ENCODE measurements at places on chromosomes 6 and 20.

DNA sequence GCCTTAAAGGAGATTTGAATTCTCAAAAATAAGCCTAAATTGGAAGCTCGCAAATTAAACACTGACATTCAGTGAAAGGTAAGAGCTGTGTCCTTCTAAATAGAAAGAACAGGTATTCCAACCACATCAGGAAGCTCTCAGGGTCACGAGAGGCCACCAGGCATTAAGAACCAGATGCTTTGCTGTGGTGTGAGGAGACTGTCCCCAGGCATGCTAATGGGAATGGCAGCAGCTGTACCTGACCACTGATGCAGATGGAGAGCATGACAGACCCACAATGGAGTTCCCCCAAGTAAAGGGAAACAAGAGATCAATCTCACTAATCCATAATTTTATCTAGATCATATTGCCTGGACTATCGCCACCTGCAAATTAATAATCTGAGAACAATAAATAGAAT is 658.9 kb upstream of the NOX3 start:
- no peak for DNase-seq

DNA sequence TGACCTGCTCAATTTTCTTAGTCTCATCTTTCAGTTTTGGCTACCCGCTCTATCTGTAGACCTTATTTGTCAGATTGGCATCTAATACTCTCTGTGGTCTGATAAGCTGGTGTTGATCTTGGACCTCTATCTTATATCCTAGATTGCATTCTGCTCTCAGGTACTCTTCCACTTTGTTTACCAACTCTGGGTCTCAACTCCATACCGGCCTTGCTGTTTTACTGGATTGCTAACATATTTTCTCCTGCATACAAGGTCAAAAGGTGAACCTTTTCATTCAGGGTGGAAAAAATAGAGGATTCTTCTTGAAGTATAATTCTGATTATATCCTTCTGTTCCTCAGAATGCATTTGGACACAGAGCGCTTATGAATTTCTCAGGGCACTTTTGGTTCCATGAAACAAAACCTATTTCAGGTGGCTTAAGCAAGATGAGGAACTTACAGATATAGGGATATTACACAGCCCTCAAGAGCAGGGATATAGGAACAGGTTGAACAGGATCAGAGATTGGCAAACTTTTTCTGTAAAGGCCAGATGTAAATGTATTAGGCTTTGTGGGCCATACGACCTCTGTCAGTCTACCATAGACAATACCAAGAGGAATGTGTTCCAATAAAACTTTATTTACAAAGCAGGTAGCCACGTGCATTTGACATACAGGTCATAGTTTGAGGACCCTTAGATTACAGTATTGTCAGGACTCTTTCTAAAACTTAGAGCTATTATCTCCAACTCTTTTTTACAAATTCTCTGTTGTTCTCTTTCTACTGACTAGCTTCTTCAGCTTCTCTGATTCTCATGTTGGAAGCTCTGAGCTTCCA is 2.5 kb upstream of the SH3BGRL2 start:
- no peak for DNase-seq

GRCh38 chr6:137638926-137639706 is 144.9 kb upstream of the OLIG3 start:
- DNase-seq: no peak

DNA sequence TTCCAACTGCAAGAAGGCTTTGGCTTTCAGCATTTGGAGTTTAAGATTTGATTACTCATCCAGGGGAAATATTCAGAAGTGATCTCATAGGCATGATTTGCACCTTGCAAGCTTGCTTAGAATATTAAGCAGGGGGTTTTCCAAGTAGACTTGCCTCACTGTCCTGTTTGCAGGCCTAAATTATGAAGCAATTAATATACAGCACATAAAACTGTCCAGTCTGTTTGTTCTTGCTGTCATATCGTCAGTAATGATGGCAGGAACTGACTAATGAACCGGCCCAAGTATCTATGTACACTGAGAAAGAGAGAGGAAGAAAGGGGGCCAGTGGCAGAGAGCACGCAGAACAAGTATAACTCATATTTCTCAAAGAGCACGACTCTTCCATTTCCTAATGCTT is 212.5 kb upstream of the SUPT3H start:
- DNase-seq: no peak

- no peak for DNase-seq
Observed at GRCh38 chr6:79152269-79152737, 74.2 kb upstream of the PHIP start.

DNA sequence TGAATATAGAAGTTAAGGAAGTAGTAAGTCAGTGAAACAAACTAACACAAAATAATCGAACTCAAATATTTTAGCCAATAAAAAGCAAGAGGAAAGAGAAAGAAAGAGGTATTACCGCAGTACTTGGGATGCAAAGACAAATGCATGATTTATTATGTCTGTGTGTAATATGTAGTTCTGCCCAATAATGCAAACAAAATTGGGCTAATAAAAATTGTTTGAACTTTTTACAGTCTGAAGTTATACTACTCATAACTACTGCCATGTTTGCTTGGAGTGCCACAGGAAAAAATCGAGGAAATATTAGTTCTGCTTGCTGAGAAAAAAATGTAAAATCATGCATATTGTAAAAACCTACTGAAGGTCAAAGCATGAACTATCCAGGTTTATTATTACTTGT is 360.3 kb upstream of the KCNQ5 start:
- no peak for DNase-seq

DNA sequence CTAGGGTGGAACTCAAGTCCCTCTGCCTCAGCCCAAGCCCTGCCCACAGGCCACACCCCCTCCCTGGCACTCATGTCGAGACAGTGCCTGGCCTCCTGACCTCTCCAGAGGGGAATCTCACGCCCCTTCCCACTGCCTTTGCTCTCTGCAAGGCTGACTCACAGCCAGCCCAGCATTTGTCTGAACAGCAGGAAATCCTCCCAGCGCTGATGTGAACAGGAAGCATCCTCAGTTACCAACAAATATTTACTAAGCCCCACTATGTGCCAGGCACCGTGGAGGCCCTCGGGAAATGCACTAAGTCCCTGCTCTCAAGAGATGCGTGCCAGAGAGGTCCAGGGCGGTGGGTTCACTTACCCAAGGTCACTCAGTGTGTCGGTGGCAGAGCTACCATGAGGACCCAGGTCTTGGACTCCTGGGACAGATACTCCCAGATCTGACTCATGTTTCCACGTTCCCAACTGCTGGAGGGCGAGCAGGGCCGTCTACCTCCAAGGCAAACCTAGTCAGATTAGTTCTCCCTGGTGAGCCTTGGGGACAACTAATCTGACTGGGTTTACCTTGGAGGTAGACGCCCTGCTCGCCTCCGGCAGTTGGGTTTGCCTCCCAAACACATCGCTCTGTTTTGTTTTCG is 7.8 kb downstream of the ADA start:
- DNase-seq: no peak

GRCh38 chr6:84027340-84028181 is 6.0 kb upstream of the MRAP2 start:
- no peak for DNase-seq

DNA sequence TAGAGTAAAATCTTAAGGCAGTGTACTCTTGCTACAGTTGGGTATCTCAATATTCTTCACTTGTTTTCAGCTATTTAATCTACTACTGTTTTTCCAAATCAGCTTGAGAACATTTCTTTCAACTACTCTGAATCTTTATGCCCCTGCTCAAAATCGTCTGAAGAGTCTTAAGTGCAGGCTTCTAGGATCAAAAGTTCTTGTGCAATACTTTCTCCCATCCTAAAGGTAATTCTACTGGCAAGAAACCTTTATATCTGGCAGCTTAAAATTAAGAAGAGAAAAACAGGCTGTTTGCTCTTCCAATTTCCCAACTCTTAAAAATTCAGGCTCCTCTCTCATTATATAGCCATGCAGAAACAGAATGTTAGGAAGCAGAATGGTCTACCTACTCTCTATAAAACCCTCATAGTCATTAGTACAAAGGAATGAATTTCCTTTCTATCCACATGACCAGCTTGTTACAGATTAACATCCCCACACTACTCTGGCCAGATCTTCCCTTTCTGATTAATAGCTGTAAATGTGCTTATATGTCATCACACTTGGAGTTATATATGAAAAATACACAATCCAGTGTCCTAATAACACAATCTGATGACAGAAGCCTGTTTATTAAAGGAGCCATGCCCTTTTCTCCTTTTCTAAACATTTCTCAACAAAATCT is 122.2 kb upstream of the FAM184A start:
- DNase-seq: no peak

DNA sequence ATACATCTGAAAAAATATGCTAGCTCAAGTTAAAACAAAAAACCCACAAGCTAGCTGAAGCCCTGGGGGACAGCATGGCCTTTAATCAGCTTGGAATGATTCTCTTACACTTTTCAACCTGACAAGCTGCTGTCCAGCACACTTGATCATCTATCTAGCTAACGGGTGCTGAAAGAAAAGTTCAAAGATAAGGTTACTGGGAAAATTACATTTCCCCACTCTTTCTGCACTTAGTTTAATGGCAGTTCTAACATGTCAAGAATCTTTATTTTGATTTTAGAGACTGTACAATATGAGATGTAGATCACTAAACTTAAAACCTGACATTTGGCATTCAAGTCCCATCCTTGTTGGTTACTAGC is 53.4 kb downstream of the STK4 start:
- DNase-seq: no peak

DNA sequence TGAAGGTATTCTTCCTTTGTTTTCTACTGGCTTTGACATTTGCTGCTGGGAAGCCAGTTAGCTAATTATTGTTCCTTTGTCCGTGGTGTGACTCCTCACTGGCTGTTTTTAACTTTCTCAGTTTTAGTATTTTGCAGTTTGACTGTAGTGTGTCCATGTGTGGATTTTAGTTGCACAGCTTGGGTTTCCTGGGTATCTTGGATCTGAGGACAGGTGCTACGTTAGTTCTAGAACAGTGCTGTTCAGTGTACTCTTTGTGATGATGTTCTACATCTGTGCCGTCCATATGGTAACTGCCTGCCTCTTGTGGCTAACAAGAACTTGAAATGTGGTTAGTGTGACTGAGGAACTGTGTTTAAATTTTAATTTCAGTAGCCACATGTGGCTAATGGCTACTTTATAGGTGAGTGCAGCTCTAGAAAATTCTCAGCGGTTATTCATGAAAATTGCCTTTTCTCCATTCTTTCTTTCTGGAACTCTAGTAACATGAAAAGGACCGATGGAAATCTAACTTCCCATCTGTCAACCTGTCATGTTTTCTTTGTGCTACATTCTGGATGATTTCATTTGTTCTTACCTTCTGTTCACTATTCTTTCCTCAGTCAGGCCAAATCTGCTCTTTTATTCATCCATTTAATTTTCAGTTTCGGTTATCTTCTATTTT is 7.4 kb downstream of the SNX9 start:
- no peak for DNase-seq

GRCh38 chr6:117960877-117961276 is 53.8 kb downstream of the SLC35F1 start:
- DNase-seq: no peak

DNA sequence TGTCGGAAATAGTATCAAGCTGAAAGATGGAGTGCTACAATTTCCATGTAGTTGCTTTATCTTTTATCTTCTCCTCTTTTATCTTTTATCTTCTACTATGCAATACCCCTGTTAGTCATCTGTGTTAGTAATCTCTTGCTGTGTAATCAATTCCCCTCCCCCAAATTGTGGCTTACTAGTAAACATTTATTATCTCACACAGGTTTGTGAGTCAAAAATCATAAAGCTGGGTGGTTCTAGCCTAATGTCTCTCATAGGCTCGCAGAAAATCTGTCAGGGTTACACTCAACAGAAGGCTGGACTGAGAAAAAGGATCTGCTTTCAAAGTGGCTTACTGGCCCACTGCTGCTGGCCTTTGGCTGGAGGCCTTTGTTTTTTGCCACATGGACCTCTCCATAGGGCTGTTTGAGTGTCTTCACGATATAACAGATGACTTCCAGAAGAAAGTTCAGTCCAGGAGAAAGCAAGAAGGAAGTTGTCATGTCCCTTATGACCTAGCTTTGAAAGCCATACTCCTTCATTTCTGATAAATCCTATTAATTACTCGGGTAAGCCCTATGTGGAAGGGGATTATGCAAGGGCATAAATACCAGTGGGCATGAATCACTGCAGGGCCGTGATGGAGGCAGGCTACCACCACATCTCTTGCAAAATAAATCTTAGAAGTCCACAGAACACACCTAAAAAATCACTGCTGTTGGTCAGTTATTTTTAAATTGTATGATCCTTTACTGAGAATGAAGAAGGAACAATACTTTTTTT is 24.5 kb upstream of the PTCHD4 start:
- DNase-seq: no peak

- no peak for DNase-seq
Observed at GRCh38 chr6:29439006-29439405, at the start of gene OR10C1. Gene OR10C1, plus strand, starts transcription at chr6:29439306. Its CDS starts 710 bp downstream, at chr6:29440016.

GRCh38 chr6:52641388-52641787 is 29.5 kb upstream of the TMEM14A start:
- DNase-seq: no peak

- no peak for DNase-seq
Observed at GRCh38 chr6:48825501-48826151, 637.4 kb downstream of the MMUT start.

GRCh38 chr6:107931894-107932293 is 26.1 kb downstream of the SEC63 start:
- DNase-seq: no peak

GRCh38 chr20:60136645-60137401 is 178.6 kb downstream of the CDH26 start:
- DNase-seq: no peak

- DNase-seq: no peak
Observed at GRCh38 chr20:58747211-58747610, 54.6 kb downstream of the NPEPL1 start.

- DNase-seq: no peak
Observed at GRCh38 chr6:22827760-22828159, 258.4 kb downstream of the HDGFL1 start.

DNA sequence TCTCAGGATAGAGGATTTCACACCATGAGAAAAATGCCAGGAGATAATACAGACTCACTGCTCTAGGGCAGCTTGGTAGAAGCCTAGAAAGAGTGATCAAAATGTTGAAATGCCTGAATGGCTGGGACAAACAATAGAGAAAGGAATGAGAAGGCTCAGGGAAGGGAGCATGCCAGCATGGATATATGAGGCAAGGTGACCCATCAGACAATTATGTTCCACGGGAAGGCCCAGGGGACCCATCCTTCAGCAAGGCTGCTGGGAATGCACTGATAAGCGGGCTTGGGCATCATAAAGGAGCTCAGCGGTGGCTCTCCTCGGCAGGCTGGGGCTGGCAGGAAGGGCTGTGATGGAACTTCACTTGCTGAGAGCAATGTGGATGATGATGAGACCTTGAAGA is 12.2 kb downstream of the HEBP2 start:
- DNase-seq: no peak
